Vagina (tissue), 2 donors: ENCODE measurements at places on chromosomes 6 and 20.

- no peaks in the 10 kb centered on the region for H3K27me3 ChIP-seq
- H3K27ac ChIP-seq = no peak overlapping the region
- no peak for DNase-seq
- H3K4me1 ChIP-seq = no peaks in the 10 kb centered on the region
Measured at GRCh38 chr6:120395784-120396183, 938.5 kb downstream of the TBC1D32 start.

DNA sequence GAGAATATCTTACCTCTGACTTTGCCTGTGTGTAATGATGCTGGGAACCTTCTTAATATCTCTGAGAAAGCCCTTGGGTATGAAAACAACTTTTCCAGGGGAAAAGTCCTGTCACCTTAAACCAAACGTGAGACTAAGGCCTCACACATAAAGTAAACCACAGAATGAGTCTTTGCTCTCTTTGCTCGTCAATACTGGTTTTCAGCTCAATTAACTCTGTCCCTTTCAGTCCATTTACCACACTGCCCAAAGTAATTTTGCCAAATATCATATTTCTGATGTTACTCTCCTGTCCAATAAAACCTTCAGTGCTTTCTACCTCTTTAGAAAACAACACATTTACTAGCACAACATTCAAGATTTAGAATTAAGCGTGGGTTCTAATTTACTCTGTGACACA is 100.5 kb upstream of the HMGCLL1 start:
- H3K27me3 ChIP-seq = no peaks in the 10 kb centered on the region
- no peaks in the 10 kb centered on the region for H3K36me3 ChIP-seq
- no peak overlapping the region for H3K27ac ChIP-seq
- H3K4me1 ChIP-seq = no peaks in the 10 kb centered on the region

DNA sequence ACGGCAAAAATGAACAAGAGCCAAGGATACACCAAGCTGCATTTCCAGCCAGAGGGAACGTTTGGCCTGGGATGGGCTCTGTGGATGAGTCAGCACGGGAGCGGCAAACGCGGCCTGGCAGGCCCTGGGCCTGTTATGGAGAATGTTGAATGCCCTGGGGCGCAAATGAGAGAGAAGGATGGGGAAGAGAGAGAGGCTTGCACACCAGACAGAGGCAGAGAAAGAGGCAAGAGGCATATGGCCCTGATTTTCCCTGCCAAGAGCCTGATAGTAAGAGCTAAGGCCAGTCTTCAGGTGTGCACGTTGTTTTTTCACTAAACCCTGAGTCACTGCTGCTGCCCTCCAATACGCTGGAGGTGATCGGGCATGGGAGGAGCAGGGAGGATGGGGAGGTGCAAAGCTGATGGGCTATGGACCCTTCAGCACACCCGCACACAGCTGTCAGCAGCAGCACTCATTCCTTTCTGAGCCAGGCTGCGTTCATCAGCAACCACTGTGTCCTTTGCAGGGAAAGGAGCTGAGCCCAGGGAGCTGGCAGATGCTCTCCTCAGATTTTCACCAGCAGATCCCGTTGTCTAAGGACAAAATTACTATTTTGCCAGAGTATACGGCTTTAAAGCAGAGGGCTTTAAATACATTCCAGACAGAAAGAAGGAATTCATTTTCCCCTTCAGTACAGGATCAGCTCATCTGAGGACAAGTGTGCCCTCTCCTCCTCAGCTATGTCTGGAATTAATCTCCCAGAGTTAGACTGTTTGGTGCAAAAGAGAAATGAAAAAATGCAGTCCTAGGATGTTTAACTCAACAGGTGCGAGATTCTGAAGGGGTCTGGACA is 61.7 kb upstream of the SLC22A23 start:
- H3K27ac ChIP-seq = peak overlapping the region; percentile 17
- no peak for DNase-seq
- H3K4me1 ChIP-seq = peaks cover 21% of the 10 kb centered on the region
- no peaks in the 10 kb centered on the region for H3K27me3 ChIP-seq

GRCh38 chr6:42545226-42545773 is 18.5 kb upstream of the UBR2 start:
- H3K36me3 ChIP-seq = no peaks in the 10 kb centered on the region
- peaks cover 11% of the 10 kb centered on the region for H3K4me1 ChIP-seq
- no peak overlapping the region for H3K27ac ChIP-seq
- H3K27me3 ChIP-seq = no peaks in the 10 kb centered on the region
- no peak for DNase-seq

DNA sequence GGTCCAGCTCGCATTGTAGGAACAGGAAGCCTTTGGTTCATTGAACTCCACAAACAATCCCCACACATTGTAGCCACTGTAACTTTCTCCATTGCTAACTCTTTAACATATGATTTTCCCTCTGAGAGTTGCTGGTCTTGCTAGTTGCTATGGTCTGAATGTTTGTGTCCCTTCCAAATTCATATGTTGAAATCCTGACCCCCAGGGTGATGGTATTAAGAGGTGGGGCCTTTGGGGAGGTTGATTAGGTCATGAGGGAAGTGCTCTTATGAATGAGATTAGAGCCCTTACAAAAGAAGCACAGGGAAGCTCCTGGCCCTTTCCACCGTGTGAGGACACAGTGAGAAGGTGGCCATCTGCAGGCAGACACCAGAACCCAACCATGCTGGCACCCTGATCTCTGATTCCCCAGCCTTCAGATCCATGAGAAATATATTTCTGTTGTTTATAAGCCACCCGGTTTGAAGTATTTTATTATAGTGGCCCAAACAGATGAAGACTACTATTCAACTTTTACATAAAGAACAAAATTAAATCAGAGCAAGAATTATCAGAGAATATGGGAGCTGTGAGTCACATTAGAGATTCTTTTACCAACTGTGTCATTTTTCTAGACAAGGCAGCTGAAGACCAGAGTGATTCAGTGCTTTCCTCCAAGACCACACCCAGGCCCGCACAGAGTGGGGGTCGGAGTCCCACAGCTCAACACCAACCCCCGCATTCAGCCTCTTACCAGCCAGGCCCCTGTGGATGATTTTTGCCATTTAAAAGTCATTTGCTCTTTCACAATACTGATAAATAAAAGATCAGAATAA is 143.0 kb downstream of the SAMD5 start:
- no peak for DNase-seq
- no peak overlapping the region for H3K4me3 ChIP-seq
- no peak overlapping the region for H3K27ac ChIP-seq
- H3K36me3 ChIP-seq = no peaks in the 10 kb centered on the region
- H3K4me1 ChIP-seq = no peaks in the 10 kb centered on the region

GRCh38 chr6:3873051-3873450 is 23.9 kb downstream of the FAM50B start:
- peaks cover 7% of the 10 kb centered on the region for H3K4me1 ChIP-seq
- H3K27ac ChIP-seq = no peak overlapping the region
- no peak for DNase-seq
- no peaks in the 10 kb centered on the region for H3K27me3 ChIP-seq
- H3K36me3 ChIP-seq = no peaks in the 10 kb centered on the region

DNA sequence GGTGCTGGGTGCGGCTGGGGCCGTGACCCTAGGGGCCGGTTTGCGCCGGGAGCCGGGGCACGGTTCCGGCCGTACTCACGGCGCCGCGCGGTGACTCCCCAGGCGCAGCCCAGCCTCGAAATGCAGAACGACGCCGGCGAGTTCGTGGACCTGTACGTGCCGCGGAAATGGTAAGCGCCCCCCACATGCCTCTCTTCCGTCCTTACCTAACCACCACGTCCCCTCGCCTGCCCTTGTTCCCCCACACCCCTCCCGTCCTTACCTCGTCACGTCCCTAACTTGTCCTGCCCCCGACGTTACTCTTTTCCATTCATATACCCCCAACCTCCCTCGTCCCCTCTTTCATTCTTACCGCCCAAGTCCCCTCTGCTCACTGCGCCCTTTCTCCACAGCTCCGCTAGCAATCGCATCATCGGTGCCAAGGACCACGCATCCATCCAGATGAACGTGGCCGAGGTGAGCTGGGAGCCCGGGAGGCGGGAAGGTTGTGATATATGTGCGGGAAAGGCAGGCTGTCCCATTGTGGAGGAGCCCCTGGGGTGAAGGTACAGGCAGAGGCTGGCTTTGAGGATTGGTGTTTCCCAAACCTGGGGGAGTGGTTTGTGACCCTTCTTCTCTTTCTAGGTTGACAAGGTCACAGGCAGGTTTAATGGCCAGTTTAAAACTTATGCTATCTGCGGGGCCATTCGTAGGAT is 463 bp downstream of the RPS21 start:
- no peak for DNase-seq
- peak overlapping the region; percentile 92 for H3K27ac ChIP-seq
- H3K4me3 ChIP-seq = peak overlapping the region; percentile 87
- no peaks in the 10 kb centered on the region for H3K36me3 ChIP-seq
- H3K4me1 ChIP-seq = peaks cover 35% of the 10 kb centered on the region

GRCh38 chr6:144804246-144804790 is 519.2 kb downstream of the UTRN start:
- H3K27ac ChIP-seq = no peak overlapping the region
- H3K4me3 ChIP-seq = no peak overlapping the region

DNA sequence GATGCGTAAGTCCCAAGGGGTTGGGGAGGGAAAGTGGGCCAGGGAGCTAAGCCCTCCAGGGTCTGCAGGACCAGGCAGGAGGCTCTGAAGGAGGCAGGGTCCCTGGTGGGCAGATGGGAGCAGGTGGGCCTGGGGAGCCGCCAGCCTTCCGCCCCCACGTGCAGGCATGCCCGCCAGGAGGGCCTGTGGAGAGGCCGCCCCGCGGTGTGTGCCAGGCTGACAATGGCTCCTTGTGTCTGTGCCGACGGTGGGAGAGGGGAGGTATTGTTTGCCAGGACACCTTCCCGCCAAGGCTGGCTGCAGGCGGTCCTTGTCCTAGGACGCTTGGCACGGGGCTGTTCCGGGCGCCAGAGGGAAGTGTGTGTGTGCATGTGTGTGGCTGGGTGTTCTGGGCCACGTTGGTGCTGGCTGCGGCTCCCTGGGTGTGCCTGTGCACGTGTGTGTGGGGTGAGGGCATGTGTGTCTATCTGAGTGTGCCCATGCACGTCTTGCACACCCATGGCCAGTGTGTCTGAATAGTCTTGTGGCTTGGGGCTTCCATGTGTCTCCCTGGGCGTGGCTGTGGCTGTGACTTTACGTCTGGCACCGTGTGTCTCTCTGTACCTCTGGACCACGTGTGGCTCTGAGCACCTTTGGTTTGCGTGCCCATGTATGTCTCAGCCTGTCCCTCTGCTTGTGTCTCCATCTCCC is 153.0 kb downstream of the CEBPB start:
- no peak overlapping the region for H3K27ac ChIP-seq
- no peak for DNase-seq
- no peaks in the 10 kb centered on the region for H3K36me3 ChIP-seq
- no peaks in the 10 kb centered on the region for H3K27me3 ChIP-seq
- no peak overlapping the region for H3K4me3 ChIP-seq
- H3K4me1 ChIP-seq = peaks cover 53% of the 10 kb centered on the region

DNA sequence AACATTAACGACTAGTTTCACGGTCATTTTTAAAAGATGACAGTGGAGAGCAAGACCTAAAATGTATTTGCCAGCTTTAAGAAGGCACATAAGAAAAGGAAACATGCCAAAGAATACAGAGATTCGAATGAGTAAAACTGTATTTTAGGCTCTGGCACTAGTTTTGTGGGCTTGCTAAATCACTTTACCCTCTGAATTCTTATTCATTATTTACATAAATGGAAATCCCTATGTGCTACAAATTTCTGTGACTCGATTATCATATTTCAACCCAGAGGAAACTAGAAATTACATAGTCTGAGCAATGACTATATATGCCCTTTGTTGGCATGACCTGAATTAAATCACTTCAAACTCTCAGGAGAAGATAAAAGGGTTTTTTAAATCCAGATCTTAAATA is 441.7 kb upstream of the RNF217 start:
- H3K36me3 ChIP-seq = no peaks in the 10 kb centered on the region
- no peaks in the 10 kb centered on the region for H3K27me3 ChIP-seq
- no peak for DNase-seq
- no peak overlapping the region for H3K4me3 ChIP-seq
- no peak overlapping the region for H3K27ac ChIP-seq
- no peaks in the 10 kb centered on the region for H3K4me1 ChIP-seq
